GM19239 (cell line): ENCODE measurements at places on chromosomes 12 and 14.

GRCh38 chr12:106098691-106099200 lies 40.0 kb downstream of the NUAK1 start:
- no peak for DNase-seq

DNA sequence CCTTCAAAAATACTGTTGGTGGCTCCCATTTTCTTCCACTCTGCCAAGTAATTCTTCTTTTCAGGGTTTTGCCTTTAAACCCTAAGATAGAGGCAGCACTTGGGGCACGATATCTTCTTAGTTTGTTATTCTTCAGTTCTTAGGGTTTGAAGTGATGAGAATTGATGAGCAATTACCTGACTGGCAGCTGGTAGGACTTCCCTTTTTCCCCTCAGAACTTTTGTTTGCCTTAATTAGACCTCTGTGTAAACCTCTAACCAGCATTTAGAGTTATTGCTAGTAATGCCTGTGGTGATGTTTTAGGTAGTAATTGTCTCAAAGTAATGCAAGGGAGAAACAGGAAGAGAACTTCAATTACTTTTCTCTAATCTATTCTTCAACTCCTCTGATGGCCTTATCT lies 683.5 kb downstream of the RPL10L start:
- DNase-seq, result no peak

DNA sequence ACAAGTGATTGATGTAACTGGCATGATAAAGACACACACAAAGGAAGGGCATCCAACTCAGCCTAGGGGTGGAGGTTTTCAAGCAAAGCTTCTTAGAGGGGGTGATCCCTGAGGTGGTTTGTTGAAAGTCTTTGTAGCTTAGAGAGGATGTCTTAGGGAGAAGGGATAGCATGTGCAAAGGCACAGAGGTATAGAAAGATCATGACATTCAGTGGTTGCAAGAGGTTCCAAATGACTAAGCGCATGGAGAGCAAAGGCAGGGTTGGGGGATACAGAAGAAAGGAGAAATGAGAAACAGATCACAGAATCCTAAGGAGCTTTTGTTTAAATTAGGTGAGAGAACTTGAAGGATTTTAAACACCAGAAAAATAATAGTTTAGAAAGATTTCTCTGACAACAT lies 5.2 kb upstream of the CCT2 start:
- DNase-seq, result no peak

DNA sequence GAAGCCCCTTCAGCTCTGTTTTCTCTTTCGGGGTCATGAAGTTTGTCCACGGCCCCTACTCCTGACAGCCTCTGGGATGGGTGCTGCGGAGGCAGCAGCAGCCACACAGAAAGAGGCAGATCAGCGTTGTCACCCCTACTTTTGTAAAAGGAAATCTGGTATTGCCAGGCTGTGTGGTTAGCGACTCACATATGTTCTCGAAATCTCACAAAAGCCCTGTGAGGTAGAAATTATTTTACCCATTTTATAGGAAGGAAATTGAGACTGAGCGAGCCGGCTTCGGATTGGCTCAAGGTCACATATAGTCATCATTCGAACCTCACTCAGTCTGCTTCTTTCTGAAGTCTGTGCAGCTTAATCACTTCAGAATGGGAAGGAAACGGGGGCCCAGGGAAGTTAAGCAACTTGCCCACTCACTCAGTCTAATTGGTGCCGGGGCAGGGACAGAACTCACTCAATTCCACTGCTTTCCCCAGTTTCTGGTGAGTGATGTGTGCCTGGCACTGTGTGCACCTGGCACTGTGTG lies 1.1 kb upstream of the CKAP4 start:
- no peak for DNase-seq
